ENCODE measurements at places on chromosomes 13 and 19.
A peak's percentile ranks its signal among the peaks of the same experiment; 100 is the strongest.

DNA sequence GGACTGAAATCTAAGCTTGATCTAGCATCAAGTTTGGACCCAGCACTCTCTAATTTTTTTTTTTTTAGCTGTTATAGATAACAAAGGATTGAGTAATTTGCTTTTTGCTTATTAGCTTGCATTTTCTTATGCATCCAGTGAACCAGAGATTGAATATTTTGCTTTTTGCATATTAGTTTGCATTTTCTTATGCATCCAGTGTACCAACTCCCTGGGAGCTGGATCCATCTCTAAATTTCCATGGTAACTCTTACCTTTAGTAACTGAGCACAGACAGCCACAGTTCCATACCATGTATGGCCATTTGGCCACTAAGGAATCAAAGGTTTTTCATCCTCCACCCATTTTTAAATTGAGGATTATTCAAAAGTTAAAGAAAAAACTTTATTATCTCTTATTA lies 8.7 kb upstream of the ZNF548 start:
- DNase-seq, result no peak

GRCh38 chr13:96279904-96280303 lies 190.0 kb downstream of the HS6ST3 start:
- DNase-seq, result no peak

DNA sequence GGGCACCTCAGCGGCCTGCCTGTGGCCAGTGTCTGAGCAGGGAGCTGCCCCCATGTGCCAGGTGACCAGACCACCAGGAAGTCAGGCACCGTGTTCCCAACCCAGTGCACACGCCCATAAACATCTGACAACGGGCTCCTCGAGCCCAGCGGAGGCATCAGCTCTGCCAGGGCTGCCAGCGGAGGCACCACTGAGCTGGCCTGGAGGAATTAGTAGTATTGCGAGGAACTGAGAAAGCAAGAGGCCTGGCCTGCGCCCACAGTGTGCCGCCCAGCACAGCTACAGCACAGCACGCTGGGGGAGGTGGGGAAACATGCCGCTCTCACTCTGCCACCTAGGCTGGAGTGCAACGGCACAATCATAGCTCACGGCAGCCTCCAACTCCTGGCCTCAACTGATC lies 44.6 kb downstream of the ANKRD27 start:
- no peak for DNase-seq

DNA sequence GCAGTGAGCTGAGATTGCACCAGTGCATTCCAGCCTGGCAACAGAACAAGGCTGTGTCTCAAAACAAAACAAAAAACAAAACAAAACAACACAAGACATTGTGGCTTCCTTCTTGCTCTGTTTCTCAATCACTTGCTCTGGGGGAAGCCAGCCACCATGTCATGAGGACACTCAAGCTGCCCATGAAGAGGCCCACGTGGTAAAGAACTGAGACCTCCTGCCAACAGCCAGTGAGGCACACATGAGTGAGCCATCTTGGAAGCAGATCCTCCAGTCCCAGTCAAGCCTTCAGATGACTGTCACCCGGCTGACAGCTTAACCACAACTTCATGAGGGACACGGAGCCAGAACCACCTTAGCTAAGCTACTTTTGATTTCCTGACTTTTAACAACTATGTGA lies 25.2 kb downstream of the CPT1C start:
- no peak for DNase-seq

- no peak for DNase-seq
Observed at GRCh38 chr13:109684824-109685202, 101.6 kb downstream of the IRS2 start.

DNA sequence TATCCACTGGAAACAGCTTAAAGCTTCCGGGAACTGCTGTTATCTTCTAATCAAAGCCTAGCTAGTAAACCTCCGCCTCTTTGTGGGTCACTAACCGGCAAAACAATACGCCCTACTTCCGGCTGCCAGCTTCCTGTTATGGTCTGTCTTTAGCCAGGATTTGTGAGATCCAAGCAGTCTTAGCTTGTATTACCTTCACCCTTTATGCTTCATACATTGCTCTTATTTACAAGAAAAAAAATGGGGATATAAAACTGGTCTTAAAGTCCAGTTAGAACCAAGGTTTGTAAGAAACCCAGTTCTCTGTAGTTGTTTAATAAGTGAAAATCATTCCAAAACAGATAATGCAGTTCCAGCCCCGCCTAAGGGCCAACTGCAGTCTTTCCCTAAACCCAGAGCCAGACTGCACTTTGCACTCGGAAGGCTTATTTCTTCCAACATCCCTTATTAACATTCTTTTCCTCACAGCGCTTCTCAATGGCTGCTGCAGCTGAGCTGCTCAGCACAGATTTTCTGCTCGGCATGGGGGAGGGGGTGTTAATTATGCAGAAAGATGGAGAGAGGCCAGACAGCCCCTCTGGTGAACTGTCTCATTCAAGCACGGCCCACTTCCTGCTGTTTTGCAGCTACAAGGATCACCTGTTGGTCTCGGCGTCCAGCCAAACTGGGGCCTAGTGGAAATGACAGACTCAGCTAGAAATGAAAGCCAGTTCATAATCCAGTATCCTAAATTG lies 368.4 kb downstream of the KLF12 start:
- DNase-seq, result peak; percentile 21

All from activated CD4-positive, alpha-beta T cell treated with anti-CD3 and anti-CD28 coated beads, Interleukin-2, amount 50 U/mL, for 24 hours (primary cell).